ENCODE measurements at places on chromosomes 3 and 15.

GRCh38 chr15:95872366-95872771 is 458.1 kb upstream of the NR2F2 start:
- DNase-seq, result no peak

DNA sequence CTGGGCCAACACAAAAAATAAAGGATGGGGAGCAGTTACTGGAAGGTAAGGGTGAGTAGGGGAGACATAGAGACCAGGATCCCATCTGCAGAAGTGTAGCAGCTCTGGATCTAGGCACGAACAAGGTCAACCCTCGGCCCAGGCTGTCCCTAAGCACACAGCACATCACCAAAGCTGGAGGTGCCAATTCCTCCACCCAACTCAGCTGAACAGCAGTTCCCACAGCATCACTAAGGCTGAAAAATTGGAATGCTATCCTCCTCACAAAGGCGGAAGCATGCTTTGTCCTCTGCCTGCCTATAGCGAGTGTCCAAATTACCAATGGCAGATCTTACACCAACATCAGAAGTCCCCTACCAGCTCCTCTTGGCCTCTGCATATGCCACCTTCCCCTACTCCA is 33.9 kb downstream of the OSBPL10 start:
- no peak for DNase-seq

DNA sequence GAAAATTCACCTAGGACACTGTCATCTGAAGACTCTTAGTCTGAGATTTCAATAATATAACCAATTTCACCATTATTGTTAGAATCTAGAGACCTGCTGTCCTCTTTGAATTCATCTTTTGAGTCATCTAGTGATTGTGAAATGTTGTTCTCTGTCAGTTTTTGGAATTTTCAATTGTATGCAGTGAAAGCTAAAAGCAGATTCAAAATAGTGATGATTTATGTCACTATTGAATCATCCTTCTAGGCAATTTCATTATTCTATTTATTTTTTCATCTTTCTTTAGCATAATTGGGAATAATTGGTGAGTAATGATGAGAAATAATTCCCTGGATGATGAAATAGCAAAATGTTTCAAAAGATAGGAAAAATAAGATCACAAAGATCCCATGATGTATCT is 101.7 kb upstream of the EIF1B start:
- DNase-seq, result no peak

DNA sequence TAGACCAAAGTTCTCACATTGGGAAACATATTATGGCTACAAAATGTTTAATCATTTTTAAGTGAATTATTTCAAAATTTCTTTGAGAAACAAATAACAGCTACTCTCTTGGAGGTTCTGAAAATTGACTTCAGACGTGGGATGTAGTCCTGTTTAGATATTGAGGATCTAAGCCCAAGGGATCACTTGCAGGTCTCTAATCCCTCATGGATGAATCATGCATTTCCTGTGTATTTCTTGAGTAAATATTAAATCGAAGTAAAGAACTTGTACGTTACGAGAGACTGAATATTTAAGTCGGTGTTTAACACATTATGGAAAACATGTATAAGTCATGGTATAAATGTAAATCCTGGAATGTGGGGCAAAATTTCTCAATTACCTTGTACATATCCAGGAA is 119.8 kb downstream of the EPHA3 start:
- no peak for DNase-seq

DNA sequence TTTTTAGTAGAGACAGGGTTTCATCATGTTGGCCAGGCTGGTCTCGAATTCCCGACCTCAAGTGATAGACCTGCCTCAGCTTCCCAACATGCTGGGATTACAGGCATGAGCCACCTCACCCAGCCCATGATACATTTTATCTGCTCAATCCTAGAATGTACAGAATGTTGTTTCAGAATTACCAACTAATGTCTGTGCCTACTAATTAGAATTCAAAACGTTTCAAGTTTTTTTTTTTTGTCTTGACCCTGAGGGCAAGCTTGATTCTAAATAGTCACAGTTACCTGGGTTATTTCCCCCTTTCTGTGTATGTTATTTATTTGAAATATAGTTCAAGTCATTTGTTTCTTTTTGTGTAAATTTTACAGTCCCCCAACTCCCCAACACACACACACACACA is 5.3 kb upstream of the KIF23 start:
- no peak for DNase-seq

DNA sequence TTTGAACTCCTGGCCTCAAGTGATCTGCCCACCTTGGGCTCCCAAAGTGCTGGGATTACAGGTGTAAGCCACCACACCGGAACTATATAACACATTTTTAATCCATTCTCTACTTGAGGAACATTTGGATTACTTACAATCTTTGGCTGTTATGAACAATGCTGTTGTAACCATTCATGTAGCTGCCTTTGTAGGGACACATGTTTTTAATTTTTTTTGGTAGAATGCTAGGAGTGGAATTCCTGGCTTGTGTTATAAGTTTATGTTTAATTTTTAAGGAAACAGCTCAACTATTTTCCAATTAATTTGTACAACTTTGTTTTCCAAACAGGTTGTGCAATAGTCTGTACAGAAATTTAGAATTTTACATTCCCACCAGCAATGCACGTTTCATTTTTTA is 51.7 kb downstream of the GPR149 start:
- no peak for DNase-seq

DNA sequence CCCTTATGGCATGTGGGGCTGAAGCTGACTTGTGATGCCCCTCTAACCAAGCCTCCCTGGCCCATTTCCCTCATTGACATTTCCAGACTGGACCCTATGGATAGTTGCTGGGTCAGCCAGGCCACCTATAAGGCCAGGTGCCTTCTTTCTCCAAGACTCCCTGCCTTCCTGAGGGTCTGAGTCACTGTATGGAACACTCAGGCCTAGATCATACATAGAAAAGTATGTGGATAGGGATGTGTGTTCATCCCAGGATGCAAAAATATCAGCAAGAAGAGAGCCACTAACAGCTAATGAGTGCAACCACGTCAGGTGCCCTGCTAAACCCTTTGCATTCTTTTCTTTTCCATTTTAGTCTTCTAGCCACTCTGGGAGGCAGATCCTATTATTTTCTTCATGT is 168.4 kb upstream of the WNT5A start:
- DNase-seq, result no peak

DNA sequence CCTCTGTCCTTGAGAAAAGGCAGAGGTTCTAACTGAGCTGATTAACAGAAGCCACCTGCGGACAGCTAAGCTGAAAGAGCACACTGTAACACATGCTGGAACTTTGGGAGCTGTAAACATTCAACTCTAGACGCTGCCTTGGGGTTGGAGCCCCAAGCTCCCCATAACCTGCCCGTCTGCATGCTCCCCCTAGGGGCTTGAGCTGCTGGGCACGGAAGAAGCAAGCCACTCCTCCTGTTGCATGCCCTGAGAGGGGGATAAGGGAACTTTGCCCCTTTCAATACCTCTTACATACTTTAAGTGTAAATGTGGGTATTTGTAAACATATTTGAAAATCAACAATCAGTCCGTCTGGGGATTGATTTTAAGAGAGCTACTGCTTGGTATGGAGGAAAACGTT is 188.4 kb downstream of the ADAMTSL3 start:
- no peak for DNase-seq

DNA sequence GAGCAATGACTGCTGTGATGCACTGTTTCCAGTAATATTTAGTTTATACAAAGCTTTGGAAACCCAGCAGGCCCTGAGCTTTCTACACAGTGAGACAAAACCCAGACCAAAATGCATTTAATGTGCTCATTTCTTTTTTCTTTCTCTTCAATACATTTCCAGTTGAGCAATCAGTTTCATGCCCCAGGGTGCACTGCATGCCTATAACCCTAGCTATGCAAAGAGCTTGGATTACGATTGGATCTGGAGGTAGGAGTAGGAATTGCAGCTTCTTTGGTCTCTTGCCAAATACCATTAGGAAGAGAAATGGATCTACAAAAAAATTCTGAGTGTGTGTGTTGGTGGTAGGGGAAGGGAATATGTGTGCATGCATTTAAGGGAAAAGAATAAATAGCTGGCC is 1001.4 kb downstream of the SQOR start:
- DNase-seq, result no peak

GRCh38 chr3:125602752-125603649 is 7.7 kb upstream of the OSBPL11 start:
- DNase-seq, result no peak

GRCh38 chr3:159910991-159911663 is 77.5 kb upstream of the IL12A start:
- DNase-seq, result no peak

GRCh38 chr3:23202203-23202920 is 765 bp upstream of the UBE2E2 start:
- DNase-seq, result no peak

DNA sequence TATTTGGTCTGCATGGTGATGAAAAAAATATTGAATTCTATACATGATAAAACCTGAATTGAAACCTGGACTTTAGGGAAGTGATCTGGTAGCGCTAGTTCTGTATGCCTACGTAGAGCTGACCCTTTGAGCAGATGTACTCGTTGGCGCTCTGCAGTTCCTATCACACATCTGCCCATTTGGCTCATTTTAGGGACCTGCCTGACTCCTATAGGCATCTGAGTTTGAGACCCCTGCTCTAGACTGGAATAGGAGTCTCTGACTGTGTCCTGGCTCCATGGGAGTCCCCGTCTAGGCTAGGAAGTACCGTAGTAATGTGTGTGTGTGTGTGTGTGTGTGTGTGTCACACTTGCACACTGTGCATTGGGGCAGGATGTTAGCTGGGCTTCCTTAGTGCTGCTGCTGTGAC is 21.2 kb downstream of the STARD5 start:
- no peak for DNase-seq

DNA sequence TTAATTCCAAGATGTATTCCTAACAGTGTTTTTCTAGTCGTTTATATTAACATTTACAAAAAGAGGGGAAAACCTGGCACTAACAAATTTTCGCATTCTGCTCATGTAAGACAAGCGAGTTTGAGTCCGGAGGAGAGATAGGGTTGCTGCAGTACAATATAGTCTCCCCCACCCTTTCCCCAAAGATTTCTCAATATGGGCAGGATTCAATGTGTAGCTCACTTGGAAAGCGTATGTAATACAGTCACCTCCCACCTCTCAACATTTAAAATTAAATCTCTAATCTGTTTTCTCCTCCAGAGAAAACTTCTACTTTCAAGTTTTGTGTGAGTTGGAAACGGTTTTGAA is 57.9 kb downstream of the CMSS1 start:
- DNase-seq, result no peak

- no peak for DNase-seq
Observed at GRCh38 chr3:120457827-120458226, 7.0 kb upstream of the FSTL1 start.

DNA sequence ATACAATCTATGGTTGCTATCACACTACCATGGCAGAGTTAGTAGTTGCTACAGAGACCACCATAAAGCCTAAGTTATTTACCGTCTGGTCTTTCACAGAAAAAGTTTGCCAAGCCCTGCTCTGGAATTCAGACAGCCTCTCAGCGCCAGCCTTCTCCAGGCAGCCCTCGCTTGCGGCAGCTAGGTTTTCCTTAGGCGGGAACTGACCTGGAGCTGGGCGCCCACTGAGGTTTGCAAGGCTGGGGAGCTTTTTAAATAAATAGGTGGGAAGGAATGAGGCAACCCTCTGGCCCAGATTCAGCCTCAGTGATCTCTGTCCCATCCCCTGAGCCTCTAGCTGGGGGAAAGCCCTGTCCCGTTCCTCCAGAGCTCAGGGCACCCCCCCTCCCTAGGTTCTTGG is 1.2 kb downstream of the CTSH start:
- DNase-seq, result no peak

- no peak for DNase-seq
Observed at GRCh38 chr3:171649911-171650592, 160.2 kb downstream of the PLD1 start.

- no peak for DNase-seq
Observed at GRCh38 chr3:107347751-107348150, 29.5 kb upstream of the CCDC54 start.

DNA sequence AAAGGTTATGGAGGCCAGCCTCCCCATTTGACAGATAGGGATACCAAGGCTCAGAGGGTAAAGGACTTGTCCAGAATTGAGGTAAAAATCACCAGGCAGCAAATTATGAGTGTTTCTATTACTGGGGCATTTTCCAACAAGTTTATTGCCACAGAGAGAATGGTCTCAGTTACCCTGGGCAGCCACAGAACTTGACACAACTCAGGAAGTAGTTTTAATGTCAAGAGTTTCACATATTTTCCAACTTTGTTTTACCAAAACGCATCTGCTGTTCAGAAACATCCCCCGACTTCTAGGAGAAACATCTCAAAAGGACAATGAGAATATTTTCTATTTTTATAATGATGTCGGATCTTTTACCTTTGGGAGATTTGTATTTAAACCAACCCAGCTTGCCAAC is 107.5 kb upstream of the MRPS22 start:
- DNase-seq, result no peak

DNA sequence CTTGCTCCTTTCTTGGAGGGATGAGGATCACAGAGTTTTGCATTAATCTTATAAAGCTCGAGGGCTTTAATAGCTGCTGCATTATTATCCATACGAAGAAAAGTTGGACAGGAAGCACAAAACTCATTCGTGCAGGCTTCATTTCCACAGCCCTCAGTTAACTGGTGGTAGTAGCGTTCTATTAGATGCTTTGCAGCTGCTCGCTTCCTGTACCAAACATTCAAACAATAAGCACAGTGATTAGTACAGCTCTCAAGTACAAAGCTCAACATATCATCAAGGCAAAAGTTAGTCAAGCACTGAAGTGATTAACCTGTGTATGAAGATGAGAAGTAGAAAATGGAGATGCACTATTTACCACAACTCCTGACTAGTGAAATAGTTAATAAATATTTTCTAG is 63.3 kb downstream of the UBE3A start:
- DNase-seq, result no peak

- DNase-seq, result no peak
Observed at GRCh38 chr3:188695241-188695640, 476.5 kb upstream of the TPRG1 start.

- no peak for DNase-seq
Observed at GRCh38 chr3:140922634-140923033, 19.0 kb upstream of the SLC25A36 start.

DNA sequence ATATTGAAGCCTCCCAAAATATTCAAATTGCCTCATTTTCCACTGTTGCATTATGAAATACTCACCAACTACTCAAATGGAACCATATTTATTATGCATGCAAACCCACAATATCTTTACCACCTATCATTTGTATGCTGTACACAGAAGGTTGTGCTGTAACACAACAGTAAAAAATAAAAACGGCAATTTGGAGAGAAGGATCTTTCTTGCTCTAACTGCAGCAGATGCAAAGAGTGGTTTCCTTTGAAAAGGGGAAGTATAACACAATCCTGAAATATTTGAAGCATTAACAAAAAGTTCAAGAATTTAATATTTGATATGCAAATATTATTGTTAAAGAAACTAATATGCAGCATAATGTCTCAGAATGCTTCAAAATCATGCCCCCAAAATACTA is 244.5 kb upstream of the SUCLG2 start:
- DNase-seq, result no peak

DNA sequence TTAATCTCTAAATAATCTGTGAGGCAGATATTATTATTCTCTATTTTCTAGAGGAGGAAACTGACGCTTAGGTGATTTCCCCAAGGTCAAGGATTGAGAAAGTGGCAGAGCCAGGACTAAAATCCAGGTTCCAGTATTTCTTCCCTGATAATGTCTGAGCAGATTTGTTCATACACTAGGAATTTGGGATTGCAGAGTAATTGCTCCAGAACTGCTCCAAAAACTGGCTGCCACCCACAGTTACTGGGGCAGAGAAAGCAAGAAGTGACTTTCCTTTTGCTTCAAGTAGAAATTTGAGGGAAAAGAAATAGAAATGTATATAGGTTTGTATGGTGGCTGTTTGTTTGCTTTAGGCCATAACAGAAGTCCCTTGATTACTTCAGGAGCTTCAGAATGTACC is 60.6 kb downstream of the SLC12A8 start:
- DNase-seq, result no peak

GRCh38 chr3:10371789-10372188 is 50.9 kb upstream of the SEC13 start:
- DNase-seq, result no peak
